ENCODE measurements at places on chromosomes 5 and 9. TPM values are rescaled to one million over a fixed set of nuclear protein-coding genes. Genes with fewer than 3 reads are reported as not detected.

Gene ARL10
- 18.1 TPM for total RNA-seq

Gene CDKN2B
- 0.33 TPM for total RNA-seq

Gene TUSC1
- total RNA-seq = 0.42 TPM

Gene ANKRD18A
- 4.5 TPM for total RNA-seq

Gene CLIC3
- not detected for total RNA-seq

Gene CRB2
- not detected for total RNA-seq

Gene SLC22A4
- 1.1 TPM for total RNA-seq

Gene ARL14EPL
- not detected for total RNA-seq

Gene CORO2A
- total RNA-seq = 0.92 TPM

DNA sequence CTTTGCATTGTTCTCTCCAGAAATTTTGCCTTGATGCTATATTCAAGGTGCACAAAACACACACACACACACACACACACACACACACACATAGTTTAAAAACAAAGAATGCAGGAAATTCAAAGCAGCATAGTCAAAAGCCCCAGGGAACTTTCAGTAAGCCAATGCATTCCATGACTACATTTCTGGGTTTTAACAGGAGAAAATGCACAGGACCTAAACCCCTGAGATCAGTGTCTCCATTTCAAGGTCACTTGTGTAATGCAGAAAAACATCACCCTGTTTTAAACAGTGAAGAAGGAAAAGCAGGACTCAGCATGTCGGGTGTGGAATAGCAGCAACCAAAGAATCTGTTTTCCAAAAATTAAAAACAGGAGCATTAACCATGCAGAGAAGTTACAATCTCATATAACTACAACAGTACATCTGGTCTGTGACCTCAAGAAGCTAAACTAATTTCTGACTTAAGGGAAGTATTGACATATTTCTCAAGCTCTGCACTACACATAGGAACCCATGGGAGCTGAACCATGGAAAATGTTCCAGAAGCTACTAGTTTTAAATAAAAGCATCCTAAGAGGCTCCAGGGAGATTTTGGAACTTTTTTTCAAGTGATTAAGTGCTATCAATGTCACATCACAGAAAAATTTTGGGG, 296.7 kb downstream of the HINT1 start:
- DNase-seq = no peak

- DNase-seq = no peak
These were observed 40.3 kb upstream of the CDKN2B start for GRCh38 chr9:22049411-22049810.

DNA sequence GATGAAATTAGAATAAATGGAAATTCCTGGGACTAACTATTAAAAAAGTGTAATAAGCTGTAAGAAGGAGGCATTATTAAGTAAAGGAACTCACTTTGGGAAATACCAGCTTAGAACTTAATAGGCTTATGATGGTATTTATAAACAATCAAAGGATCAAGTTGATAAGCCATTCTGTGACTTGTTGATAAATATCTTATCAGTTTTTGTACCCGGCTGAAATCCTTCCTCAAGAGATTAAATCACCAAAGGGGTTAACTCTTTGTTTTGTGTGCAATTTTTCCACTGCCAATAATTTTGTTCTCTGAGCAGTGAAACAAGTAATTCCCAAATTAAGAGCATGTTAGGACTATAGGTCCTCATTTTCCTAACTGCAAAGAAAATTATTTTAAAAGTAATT, 70.7 kb upstream of the BDP1 start:
- DNase-seq = no peak

DNA sequence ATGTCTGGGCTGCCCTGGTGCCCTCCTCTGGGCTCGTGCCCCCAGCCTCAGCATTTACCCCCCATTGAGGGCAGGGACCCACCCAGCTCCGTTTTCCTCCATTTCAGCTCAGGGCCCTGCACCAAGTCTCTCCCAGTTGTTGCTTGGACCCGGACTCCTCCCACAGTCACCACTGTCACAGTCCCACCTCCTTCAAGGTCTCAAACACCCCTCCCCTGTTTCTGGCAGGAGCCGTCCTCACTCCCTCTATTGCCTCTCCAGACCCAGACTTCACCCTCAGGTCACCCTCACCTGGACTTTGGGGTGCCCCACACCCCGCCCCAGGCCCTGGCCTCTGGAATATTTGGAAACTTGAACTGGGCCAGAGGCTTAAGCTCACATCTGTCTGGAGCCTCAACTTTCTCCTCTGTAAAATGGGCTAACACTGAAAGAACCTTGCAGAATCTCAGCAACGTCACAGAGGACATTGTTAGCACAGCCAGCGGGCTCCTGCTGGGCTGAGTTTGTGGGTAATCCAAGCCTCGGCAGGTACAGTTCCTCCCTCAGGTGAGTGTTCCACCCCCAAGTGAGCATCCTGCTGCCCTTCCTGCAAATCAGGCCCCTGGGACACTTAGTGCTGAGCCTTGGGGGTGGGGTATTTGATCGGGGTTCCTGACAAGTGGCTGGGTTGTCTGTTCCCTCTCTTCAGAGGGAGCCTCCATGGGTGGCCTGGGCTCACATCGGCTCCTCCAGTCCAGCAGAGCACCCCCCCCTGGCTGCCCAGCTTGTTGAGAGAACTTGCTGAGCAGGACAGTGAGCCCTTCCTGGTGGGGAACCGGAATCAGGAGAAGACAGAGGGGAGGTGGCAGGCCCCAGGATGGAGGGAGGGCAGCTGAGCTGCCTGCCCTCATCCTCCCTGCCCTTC, 130.1 kb downstream of the C9orf50 start:
- no peak for DNase-seq

GRCh38 chr9:121055642-121056143, 5.6 kb upstream of the C5 start:
- DNase-seq = no peak

GRCh38 chr5:107652839-107653607, 17.7 kb downstream of the EFNA5 start:
- no peak for DNase-seq

- no peak for DNase-seq
These were observed 107.4 kb downstream of the DAPK1 start for GRCh38 chr9:87604886-87605588.

GRCh38 chr9:85502815-85503655, 238.7 kb downstream of the AGTPBP1 start:
- no peak for DNase-seq

DNA sequence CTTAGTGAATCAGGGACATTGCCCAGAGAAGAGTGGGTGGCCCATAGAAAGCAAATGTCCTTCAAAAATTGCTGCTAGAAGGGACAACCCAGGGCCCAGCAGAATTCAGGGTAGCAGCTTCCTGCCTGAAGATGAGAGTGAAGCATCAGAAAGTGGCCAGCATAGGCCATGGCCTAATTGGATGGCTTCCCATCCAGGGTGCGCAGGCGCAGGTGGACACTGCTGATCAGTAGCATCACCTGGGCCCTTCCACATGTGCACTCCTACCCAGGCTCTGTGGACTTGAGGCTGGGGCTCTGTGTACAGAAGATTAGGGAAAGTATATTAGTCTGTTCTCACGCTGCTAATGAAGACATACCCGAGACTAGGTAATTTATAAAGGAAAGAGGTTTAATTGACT, 58.6 kb upstream of the GARNL3 start:
- DNase-seq = no peak

GRCh38 chr9:75053869-75054268, 25.8 kb upstream of the CARNMT1 start:
- no peak for DNase-seq

- DNase-seq = no peak
These were observed 101.4 kb upstream of the SLC44A1 start for GRCh38 chr9:105143136-105143430.

DNA sequence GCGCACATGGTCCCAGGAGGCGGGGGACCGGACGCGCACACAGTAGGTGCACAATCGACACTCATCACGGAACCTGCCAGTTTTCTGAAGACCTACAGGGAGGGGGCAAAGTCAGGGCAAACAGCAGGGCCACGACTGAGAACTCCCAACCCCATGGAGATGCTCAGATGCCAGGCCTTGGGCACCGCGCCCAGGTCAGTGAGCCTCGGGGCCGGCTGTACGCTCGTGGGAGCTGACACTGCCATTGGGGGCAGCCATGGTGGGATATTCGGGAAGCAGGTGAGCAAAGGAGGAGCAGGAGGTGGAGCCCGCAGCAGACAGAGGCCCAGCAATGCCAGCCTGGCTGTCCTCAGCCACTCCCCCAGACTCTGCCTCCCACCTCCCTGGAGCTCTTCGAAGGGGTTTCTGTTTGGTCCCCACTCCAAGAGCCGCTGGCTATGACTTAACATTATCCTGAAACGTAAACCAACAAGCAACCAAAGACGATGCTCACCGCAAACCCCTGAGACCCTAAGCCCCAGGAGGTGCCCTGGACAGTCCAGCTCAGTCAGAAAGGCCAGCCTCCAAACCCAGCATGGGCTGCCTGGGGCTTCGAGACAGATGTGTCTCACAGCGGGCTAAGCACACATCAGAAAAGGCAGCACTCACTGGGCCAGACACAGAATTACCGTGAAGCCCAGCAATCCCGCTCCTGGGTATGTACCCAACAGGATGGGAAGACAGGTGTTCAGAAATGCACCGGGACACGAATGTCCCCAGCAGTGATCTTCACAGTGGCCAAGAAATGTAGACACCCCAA, 78.4 kb downstream of the VAV2 start:
- no peak for DNase-seq

DNA sequence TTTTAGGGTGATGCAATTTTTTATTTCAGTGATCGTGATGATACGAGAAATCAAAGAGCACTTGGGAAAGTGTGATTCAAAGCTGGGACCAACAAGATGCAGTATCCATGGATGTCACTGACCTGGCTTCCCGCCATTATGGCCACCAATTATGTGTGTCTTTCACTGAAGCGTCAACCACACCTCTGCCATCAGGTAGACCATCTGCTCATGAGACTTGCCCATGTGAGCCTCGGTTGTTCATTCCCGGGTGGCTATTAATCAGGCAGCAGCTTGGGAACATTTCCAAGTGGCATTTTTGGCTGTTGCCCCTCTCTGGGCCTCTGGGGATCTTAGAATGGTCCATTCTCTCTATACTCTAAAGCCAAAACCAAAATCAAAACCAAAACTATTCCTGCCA, 436.0 kb upstream of the ADAMTSL1 start:
- no peak for DNase-seq

- DNase-seq = no peak
These were observed 233.8 kb downstream of the CCDC171 start for GRCh38 chr9:15786616-15787015.

GRCh38 chr9:102521097-102521755, 473.9 kb upstream of the CYLC2 start:
- no peak for DNase-seq

GRCh38 chr5:4007001-4007400, 411.4 kb downstream of the IRX1 start:
- no peak for DNase-seq

- DNase-seq = peak; percentile 92
These were observed 78.9 kb downstream of the SEMA4D start for GRCh38 chr9:89418882-89419640.

GRCh38 chr5:78829811-78830527, 155.1 kb downstream of the ARSB start:
- DNase-seq = no peak
